DMS53 (cell line): ENCODE measurements at places on chromosomes 16 and 17.

DNA sequence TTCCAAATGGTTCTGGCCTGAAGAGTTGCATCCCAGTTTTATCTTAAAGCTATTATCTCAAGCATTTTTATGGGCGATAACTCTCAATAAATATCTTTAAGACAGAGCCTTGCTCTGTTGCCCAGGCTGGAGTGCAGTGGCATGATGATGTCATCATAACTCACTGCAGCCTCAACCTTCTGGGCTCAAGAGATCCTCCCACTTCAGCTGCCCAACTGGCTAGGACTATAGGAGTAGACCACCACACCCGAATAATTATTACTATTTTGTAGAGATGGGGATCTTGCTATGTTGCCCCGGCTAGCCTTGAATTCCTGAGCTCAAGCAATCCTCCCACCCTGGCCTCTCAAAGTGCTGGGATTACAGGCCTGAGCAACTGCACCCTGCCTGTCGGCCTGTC is 26.1 kb upstream of the CYTH1 start:
- no peak for DNase-seq

- no peak for DNase-seq
Observed at GRCh38 chr17:58722274-58722673, 29.9 kb downstream of the RAD51C start.

GRCh38 chr17:39608142-39608981 is 642 bp upstream of the NEUROD2 start:
- DNase-seq = no peak

DNA sequence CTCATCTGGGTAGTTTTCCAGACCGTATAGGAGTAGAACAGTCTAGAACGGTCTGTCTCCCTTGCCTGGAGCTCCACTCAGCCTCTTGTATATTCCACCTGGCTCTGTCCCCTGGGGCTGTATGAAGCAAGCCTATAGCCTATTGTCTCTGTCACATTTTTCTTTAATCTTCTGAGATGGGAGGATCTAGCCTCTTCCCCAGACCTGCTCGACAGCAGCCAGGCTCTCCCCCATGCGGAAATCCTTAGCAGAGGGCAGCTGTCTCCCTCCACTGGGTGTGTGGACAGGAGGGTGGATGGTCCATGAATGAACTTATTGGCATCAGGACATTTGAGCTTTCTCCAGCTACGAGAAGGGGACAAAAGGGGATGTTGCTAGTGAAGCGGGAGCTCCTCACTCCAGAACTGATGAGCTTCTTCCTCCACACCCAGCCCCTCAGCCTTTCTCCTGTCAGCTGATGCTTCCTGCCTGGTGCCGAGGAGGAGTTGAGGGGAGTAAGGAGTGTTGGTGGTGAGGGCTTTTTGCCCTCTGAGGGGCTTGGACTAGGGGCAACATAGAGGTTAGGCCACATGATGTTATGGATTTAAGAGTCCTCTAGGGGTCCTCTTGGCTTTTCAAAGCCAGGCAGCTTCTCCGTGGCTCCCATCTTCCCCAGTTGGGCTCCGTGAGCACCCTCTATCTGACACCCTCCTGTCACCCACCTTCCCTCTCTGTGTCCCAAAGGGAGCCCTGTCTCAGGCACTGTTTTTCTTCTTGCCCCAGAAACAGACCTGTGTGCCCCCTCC is 28.0 kb downstream of the ARHGAP23 start:
- DNase-seq = no peak

DNA sequence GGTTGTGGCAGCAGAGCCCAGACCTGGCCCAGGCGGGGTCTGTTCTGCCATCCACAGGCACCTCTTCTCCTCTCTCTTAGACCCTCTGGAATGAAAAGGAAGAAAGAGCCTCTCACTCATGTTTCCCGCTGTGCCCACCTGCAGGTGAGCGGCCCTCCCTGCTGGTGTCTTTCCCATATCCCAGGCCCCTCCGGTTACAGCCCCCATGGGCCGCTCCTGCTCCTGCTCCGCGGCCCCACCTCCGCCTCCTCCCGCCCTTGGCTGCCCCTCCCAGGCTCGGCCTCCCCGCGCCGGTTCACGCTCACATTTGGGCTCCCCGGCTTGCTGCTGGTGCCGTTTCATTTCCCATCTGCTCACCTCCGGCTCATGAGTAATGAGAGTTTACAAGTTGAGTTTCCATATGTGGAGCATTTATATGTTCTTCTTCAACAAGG is 98.7 kb upstream of the SDK2 start:
- DNase-seq = no peak

GRCh38 chr17:53032861-53033271 is 789.9 kb upstream of the KIF2B start:
- peak; percentile 95 for DNase-seq

GRCh38 chr16:82995924-82996441 is 369.2 kb downstream of the CDH13 start:
- DNase-seq = peak; percentile 75

GRCh38 chr17:1625581-1625980 is 3.1 kb downstream of the SLC43A2 start:
- no peak for DNase-seq

DNA sequence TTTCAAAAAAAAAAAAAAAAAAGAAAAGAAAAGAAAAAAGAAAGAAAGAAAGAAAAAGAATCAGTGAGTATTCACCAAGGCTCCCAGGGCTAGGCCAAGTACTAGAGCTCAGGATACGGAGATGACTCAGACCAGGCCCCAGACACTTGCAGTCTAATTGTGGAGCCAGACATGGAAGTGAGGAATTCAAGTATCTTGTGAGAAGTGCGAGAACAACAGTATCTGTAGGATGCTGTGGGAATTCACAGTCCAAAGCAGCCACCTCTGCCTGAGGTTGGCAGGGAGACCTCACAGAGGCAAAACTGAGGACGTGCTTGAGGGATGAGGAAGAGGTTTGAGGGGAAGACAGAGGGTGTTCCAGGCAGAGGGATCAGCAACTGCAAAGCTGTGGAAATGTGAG is 14.0 kb upstream of the ALDOA start:
- DNase-seq = no peak
